ENCODE measurements at places on chromosomes 12 and 14. TPM values are rescaled to one million over a fixed set of nuclear protein-coding genes. Genes with fewer than 3 reads are reported as not detected.

The FZD10 gene
- 0.04 TPM for total RNA-seq

The MYF5 gene
- total RNA-seq: not detected

The PDE6H gene
- total RNA-seq: not detected

The KRT3 gene
- not detected for total RNA-seq

The SOCS2 gene
- 24.1 TPM for total RNA-seq

The CD27 gene
- total RNA-seq: not detected

The BDKRB1 gene
- 8.7 TPM for total RNA-seq

The FBRSL1 gene
- 27.3 TPM for total RNA-seq

The IRAK3 gene
- 0.70 TPM for total RNA-seq

The RAB15 gene
- 0.08 TPM for total RNA-seq

The ERP27 gene
- total RNA-seq: 0.19 TPM
